Stimulated activated CD8-positive, alpha-beta memory T cell treated with anti-CD3 and anti-CD28 coated beads, Interleukin-7, amount 100 ng/mL, for 24 hours (primary cell): ENCODE measurements at places on chromosomes 1 and 21.

DNA sequence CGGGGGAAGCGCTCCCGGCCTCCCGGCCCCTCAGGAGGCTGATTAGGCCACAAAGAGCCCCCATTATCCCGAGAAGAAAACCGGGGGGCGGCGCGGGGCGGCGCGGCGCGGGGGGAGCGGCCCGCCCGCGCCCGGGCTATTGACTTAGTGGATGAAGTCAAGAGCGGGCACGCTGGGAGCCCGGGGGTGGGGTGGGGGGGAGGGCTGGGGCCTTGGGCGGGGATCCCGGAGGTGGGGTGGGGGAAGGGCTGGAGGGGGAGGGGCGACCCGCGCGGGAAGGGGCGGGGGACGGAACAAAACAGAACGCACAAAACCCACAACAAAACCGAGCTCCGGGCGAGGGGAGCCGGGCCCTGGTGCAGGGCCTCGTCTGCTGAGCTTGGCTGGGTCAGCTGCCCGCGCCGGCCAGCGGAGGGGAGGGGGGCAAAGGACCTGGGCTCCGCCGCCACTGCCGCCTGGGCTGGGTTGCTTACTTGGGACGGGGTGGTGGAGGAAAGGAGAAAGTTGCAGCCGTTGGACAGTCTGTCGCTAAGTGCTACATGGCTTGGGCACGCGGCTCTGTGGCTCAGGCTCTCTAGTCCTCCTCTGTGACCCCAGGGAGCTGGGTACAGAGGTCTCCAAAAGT is 16.3 kb downstream of the PAX7 start:
- no peak for DNase-seq

DNA sequence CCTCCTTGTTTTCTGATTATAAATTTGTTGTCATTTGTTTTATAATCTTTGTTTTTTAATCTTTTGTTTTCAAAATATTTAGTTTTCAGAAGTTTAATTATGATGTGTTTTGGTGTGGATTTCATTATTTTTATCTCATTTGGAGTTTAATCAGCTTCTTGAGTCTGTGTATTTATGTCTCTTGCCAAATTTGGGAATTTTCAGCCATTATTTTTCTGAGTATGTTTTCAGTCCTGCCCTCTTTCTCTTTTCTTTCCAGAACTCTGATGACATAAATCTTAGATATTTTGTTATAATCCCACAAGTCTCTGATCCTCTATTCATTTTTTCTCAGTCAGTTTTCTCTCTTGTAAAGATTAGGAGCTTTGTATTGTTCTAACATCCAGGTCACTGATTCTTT is 89.8 kb downstream of the RHOU start:
- no peak for DNase-seq

- DNase-seq: no peak
Observed at GRCh38 chr1:232550007-232550406, 79.9 kb downstream of the SIPA1L2 start.

- DNase-seq: no peak
Observed at GRCh38 chr1:237065903-237066302, 23.9 kb downstream of the RYR2 start.

- no peak for DNase-seq
Observed at GRCh38 chr1:36675106-36675505, 192.4 kb upstream of the CSF3R start.

GRCh38 chr1:114094675-114095074 is 59.0 kb downstream of the SYT6 start:
- no peak for DNase-seq

- DNase-seq: no peak
Observed at GRCh38 chr1:235513495-235514366, 9.5 kb upstream of the B3GALNT2 start.

DNA sequence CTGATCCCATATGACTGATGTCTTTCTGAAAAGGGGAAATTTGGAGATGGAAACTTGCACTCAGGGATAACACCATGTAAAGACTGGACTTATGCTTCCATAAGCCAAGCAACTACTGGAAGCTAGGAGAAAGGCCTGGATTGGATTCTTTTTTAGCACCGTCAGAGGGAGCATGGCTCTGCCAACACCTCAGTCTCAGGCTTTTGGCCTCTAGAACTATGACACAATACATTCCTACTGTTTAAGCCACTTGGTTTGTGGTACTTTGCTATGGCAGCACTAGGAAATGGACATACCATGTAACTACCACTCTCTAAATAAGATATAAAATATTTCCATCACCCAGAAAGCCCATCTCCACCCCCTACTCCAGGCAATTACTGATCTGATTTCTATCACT is 139.7 kb downstream of the CYYR1 start:
- no peak for DNase-seq
